Spleen (tissue), 13 donors: ENCODE measurements at places on chromosomes 2 and 18. TPM values are rescaled to one million over a fixed set of nuclear protein-coding genes. Genes with fewer than 3 reads are reported as not detected.

DNA sequence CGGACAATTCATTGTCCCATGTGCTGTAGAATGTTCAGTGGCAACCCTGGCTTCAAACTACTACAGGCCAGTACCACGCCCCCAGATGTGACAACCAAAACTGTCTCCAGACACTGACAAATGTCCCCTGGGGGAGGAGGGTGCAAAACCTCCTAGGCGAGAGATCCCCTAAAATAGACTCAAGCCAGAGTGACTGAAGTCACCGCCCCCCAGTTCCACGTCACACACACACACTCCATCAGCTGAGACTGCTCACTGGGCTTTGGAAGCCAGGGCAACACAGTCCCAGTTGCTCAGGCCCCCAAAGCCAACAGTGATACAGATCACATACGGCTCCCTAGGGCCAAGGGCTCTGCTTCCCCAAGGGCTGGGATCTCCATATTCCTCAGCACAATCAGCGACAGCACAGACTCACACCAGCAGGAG is 19.1 kb downstream of the HDAC4 start:
- DNase-seq = peak; percentile 77

GRCh38 chr2:157244691-157245090 is 12.8 kb upstream of the GALNT5 start:
- no peak for DNase-seq

- DNase-seq = no peak
Measured at GRCh38 chr2:120531365-120531764, 185.4 kb downstream of the INHBB start.

- no peak for DNase-seq
Measured at GRCh38 chr2:1632002-1632348, 112.3 kb downstream of the PXDN start.

GRCh38 chr2:239956818-239957261 is 68.3 kb downstream of the NDUFA10 start:
- peak; percentile 55 for DNase-seq

DNA sequence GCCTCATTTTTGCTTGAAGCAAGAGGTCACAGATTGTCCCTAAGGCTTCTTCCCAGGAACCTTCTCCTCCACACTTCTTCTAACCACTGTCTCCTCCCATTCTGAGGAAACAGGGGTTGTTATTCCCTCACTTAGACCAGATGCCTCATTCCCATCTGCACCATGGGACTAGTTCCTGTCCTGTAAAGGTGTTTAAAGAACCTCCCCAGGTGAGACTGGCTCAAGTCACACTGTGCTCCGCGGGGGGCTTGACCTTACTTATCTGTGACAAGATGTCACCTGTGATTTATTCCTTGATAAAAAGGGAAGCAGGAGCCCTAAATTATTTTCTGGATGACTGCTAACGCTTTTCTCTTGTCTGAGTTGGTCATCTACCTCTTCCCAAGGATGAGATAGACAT is 8.2 kb upstream of the CDH2 start:
- DNase-seq = no peak

DNA sequence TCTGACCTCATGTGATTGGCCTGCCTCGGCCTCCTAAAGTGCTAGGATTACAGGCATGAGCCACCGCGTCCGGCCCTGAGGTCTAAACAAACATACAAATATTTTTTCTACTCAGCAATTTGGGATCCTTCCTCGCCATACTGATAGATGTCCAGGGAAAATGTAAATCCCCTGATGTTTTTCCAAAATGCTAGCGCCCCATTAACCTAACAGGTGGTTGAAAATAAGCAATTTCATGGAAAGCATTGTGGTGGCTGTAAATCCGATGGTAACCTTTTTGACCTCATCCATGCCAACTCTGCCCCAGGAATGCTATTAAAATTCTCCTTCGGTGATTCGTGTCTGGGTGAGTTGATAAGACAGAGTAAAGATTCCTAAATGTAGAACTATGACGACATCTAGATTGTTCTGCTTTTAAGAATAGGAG is 19.3 kb downstream of the GEMIN6 start:
- DNase-seq = no peak

DNA sequence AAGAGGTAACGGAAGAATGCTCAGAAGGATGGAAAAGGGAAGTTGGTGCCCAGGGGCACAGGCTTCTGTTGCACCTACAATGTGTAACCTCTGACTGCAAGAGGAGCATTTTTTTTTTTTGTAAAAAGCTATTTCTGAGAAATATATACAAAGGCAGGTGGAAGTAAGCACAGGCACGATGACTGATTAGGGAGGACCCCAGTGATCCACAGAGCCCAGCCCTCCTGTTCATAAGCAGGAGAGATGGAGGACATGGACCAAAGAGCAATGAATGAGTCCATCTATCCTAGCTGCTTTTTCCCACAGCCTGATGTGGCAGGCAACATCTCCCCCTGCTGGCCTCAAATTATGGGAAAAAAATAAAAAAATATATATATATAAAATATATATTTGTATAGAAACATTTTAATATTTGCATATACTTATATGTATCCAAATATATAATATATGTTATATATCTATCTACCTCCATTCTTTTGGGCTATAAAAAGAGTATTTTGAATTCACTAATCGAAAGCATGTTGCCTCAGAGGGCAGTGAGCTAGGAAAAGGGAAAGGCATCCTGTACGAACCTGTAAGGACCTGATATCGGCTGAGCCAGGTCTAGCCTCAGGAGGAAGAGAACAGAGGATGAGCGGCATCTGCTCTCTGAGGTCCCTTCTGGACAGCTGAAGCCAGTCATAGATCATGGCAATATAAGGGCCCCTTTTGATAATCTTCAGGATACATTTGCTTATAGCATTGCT is 166.0 kb upstream of the STK17B start:
- DNase-seq = no peak

DNA sequence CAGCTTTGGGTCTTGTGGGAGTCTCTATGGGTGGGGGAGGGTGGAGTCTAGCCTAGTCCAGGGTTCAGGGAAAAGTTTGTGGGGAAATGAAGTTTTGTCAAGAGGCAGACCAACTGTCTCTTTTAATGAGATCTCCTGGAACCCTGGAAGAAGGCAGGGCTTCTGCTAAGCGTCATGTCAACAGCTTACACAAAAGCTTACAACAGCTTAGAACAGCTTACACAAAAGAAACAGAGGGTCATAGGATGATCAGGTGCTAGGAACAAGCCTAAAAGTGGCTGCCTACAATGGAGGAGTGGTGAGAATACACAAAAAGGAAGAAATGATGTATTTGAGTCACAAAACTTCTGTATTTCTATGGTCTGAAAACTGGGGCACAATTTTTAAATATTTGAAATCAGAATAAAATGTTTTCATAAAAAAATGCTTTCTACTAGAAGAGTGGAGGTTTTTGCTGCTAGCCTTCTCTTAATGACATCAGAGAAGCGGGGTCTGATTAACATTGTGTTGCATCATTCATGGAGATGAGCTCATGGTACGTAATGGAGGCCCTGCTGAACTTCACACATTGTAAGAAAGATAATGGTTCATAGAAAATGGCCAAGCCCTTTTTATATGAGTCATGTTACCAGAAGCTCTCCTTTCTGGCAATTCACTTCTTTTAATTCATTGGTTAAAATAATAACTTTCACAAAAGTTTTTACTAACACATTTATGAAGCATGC is 351.0 kb downstream of the PIK3C3 start:
- DNase-seq = no peak

DNA sequence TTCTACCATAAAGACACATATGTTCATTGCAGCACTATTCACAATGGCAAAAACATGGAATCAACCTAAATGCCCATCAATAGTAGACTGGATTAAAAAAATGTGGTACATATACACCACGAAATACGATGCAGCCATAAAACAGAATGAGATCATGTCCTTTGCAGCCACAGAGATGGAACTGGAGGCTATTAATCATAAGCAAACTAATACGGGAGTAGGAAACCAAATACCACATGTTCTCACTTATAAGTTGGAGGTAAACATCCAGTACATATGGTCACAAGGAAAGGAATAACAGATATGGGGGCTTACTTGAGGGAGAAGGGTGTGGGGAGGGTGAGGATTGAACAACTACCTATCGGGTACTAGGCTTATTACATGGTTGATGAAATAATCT is 7.7 kb downstream of the HMSD start:
- DNase-seq = no peak

- DNase-seq = no peak
Measured at GRCh38 chr18:49112031-49112430, 161.3 kb upstream of the SMAD7 start.

DNA sequence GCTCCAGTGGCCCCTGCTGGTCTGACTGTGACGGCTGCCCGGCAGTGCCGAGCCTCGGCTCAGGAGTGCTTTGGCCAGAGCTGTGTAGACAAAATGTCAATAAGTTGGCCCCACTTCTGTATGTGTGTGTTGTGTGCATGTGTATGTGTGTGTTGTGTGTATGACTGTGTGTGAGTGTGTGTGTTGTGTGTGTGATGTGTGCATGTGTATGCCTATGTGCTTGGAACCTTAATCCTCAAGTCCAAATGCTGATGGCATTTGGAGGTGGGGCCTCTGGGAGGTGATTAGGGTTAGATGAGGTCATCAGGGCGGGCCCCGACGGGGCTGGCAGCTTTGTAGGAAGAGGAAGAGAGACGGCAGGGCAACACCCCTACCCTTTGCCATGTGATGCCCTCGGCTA is 269.0 kb downstream of the DCDC2C start:
- DNase-seq = no peak

GRCh38 chr2:44936715-44937687 is 4.5 kb upstream of the SIX3 start:
- DNase-seq = peak; percentile 43

DNA sequence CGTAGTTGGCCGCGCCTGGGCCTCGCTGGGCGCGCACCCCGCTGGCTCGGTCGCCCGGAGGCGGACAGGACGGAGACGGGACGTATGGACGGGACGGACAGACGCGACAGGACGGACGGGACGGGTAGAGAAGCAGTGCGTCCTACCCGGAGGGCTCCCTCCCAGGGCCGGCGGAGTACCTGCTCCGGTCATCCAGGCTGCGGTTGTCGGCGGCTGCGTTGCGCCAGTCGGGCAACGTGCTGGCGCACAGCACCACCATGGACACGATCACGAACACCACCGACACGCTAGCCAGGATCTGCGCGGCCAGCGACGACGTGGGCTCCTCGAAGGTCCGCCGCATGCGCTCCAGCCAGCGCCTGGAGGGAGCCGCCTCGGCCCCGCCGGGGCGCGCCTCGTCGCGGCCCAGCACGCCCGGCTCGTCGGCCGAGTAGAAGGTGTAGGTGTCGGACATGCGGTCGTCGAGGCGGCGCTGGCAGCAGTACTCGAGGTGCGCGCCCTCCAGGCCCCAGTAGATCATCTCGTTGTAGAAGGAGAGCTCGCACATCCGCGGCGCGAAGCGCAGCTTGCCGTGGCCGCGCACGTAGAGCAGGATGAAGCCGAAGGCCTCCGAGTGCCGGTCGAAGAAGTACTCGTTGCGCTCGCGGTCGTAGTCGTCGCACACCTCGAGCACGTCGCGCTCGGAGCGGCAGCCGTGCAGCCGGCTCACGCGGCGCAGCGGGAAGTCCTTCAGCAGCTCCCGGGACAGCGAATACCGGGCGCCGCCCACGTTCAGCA is 903 bp downstream of the KCNG3 start:
- DNase-seq = peak; percentile 76

GRCh38 chr2:135899567-135899966 is 23.3 kb upstream of the MCM6 start:
- DNase-seq = no peak

GRCh38 chr2:86337244-86337835 is at the start of gene REEP1:
REEP1 (minus strand) TSS chr2:86337626; CDS start chr2:86337510, 116 bp downstream.
- no peak for DNase-seq

- DNase-seq = no peak
Measured at GRCh38 chr2:37348155-37348554, 3.7 kb downstream of the QPCT start.

GRCh38 chr2:215571689-215572088 is 135.8 kb upstream of the FN1 start:
- no peak for DNase-seq

GRCh38 chr2:119704670-119705120 is 25.7 kb downstream of the TMEM177 start:
- DNase-seq = no peak

- no peak for DNase-seq
Measured at GRCh38 chr18:68456985-68457384, 257.9 kb downstream of the TMX3 start.

DNA sequence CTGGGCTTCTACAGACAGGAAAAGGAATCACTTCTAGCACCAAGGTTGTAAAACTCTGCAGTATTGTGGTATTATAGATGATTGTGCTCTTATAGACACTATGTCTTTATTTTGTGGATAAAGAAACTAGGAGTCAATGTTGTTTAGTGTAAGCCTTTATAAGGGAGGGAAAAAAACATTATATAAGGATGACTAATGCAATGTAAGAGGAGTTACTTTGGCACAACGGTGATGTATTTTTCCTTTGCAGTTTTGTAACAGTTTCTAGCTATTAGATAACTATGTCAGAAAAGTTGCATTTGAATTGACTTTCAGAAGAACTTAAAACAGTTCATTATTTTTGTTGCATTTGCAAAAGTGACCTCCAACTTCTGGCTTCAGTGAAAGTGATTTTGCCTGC is 545.4 kb downstream of the CCDC85A start:
- no peak for DNase-seq

- DNase-seq = no peak
Measured at GRCh38 chr2:112591413-112591812, 7.0 kb downstream of the CHCHD5 start.

- no peak for DNase-seq
Measured at GRCh38 chr2:42925742-42926433, 133.5 kb upstream of the HAAO start.

GRCh38 chr2:96591494-96591893 is 46.6 kb downstream of the KANSL3 start:
- DNase-seq = no peak

- DNase-seq = no peak
Measured at GRCh38 chr18:49855711-49856415, 42.5 kb upstream of the ACAA2 start.

Gene PCARE
- polyA plus RNA-seq = not detected

Gene ACOXL
- 0.16 TPM for polyA plus RNA-seq

Gene IL1RN
- 5.9 TPM for polyA plus RNA-seq

Gene ERMN
- polyA plus RNA-seq = 3.5 TPM

Gene SFT2D3
- polyA plus RNA-seq = 8.8 TPM

Gene ATF2
- polyA plus RNA-seq = 18.1 TPM

Gene CXCR1
- polyA plus RNA-seq = 0.70 TPM

Gene EPB41L3
- 9.9 TPM for polyA plus RNA-seq

Gene AGAP1
- 2.8 TPM for polyA plus RNA-seq

Gene ATP6V1C2
- polyA plus RNA-seq = 0.54 TPM
